Adrenal gland (tissue), 19 donors: ENCODE measurements at places on chromosomes 7 and 10. TPM values are rescaled to one million over a fixed set of nuclear protein-coding genes. Genes with fewer than 3 reads are reported as not detected.

MUC3A gene
- total RNA-seq: not detected

GRCh38 chr10:49200854-49201253, 12.7 kb upstream of the TMEM273 start:
- H3K4me1 ChIP-seq: no peaks in the 10 kb centered on the region
- H3K27me3 ChIP-seq: no peaks in the 10 kb centered on the region
- H3K4me3 ChIP-seq: no peak overlapping the region
- H3K36me3 ChIP-seq: no peaks in the 10 kb centered on the region
- DNase-seq: no peak
- no peak overlapping the region for H3K27ac ChIP-seq

DNA sequence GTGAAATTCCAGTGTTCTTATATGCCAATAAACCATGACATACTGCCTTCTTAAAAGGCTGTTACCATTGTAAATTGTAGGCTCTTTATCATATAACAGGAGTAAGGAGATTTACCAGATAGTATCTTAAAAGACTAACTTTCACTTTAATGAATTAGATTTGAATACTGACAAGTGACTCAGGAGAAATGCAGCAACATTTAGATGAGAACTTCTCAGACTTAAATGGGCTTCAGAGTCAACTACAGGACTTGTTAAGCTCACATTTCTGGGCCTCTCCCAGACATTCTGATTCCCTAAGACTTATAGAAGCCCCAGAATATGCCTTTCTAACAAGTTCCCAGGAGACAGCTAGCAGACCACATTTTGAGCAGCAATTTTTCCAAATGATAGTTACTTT, 466.3 kb downstream of the ARL4A start:
- H3K27ac ChIP-seq: no peak overlapping the region
- no peaks in the 10 kb centered on the region for H3K36me3 ChIP-seq
- no peaks in the 10 kb centered on the region for H3K27me3 ChIP-seq
- no peak overlapping the region for H3K4me3 ChIP-seq
- DNase-seq: no peak

PON3 gene
- 1.9 TPM for total RNA-seq

- no peaks in the 10 kb centered on the region for H3K27me3 ChIP-seq
- no peaks in the 10 kb centered on the region for H3K36me3 ChIP-seq
- no peak overlapping the region for H3K27ac ChIP-seq
- peaks cover under 1% of the 10 kb centered on the region for H3K4me1 ChIP-seq
- DNase-seq: no peak
Measured at GRCh38 chr7:73314271-73314670, 5.6 kb upstream of the NSUN5 start.

NACAD gene
- 8.4 TPM for total RNA-seq

DNA sequence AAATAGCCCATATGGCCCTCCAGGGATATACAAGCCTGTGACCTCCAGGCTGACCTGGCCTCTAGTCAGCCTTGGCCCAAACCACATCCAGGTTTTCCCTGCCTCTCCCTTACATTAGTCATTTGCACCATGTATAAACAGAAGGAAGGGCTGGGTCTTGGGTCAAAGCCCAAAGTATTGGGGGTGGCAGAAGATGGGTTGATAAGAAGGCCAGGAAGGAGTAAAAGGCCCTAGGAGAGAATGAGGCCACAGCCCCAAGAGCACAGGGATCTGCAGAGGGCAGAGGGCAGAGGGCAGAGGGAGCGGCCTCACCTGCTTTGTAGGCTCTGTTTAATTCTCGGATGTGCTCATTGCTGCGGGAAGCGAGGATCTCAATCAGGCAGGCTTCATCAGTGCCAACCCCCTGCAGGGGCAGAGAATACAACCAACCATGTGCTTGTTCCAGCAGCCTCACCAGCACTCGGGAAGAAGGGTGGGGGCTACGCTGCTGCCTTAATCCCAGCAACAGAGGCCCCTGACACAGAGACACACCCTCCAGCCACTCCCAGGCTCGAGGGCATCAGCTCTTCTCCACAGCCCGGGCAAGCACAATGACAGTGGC, 31.3 kb downstream of the PLAC9 start:
- no peak overlapping the region for H3K4me3 ChIP-seq
- peak overlapping the region; percentile 42 for H3K27ac ChIP-seq
- H3K27me3 ChIP-seq: no peaks in the 10 kb centered on the region
- DNase-seq: no peak
- H3K4me1 ChIP-seq: peaks cover 7% of the 10 kb centered on the region
- no peaks in the 10 kb centered on the region for H3K36me3 ChIP-seq

PRKAR1B gene
- 15.3 TPM for total RNA-seq

TRIL gene
- 8.6 TPM for total RNA-seq

DNA sequence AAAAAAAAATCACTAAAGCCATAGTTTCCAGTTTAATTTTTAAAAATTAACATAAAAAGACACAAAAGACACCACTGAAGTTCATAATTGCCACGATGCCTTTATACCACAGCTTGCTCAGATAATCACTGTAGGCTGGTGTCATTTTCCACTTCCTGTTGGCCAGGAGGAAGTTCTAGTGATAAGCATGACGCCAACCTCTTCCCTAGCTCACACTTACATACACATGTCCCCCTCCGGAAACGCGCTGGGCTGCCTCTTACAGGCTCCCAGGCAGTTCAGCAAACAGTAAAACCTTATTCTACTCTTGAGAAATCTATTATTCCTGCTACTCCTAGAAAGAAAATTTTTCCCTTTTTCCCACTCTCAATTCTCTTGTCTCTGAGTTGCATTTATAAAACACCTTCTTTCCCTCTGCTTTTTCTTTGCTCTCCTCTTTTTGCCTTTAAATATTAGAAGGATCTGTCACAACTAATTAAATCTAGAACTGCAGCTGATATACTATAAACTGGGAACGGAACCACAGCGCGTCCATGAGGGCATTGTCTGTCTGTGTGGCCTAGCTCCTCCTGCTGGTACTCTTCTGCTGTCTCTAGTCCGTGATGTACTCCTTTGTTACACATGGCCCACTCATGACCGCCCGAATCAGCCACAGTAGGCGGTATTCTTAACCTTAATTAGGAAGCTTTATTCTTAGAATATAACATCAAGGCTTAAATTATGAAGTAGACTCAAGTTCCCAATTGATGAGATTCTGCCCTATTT, 664.9 kb downstream of the CNTNAP2 start:
- H3K36me3 ChIP-seq: no peaks in the 10 kb centered on the region
- H3K27me3 ChIP-seq: no peaks in the 10 kb centered on the region
- H3K4me3 ChIP-seq: no peak overlapping the region
- H3K27ac ChIP-seq: no peak overlapping the region
- no peaks in the 10 kb centered on the region for H3K4me1 ChIP-seq

RBM17 gene
- total RNA-seq: 63.8 TPM

FAM25A gene
- 2.0 TPM for total RNA-seq

DENND2A gene
- 4.1 TPM for total RNA-seq

GRCh38 chr7:37417107-37417474, 31.6 kb downstream of the ELMO1 start:
- no peak for DNase-seq
- H3K4me1 ChIP-seq: peaks cover 16% of the 10 kb centered on the region
- no peaks in the 10 kb centered on the region for H3K36me3 ChIP-seq
- H3K27me3 ChIP-seq: no peaks in the 10 kb centered on the region
- no peak overlapping the region for H3K4me3 ChIP-seq

- DNase-seq: no peak
- H3K4me1 ChIP-seq: no peaks in the 10 kb centered on the region
- no peak overlapping the region for H3K27ac ChIP-seq
- no peaks in the 10 kb centered on the region for H3K36me3 ChIP-seq
Measured at GRCh38 chr10:78559661-78560340, 509.0 kb upstream of the ZMIZ1 start.

OPTN gene
- 102 TPM for total RNA-seq

OPN1SW gene
- not detected for total RNA-seq

DNA sequence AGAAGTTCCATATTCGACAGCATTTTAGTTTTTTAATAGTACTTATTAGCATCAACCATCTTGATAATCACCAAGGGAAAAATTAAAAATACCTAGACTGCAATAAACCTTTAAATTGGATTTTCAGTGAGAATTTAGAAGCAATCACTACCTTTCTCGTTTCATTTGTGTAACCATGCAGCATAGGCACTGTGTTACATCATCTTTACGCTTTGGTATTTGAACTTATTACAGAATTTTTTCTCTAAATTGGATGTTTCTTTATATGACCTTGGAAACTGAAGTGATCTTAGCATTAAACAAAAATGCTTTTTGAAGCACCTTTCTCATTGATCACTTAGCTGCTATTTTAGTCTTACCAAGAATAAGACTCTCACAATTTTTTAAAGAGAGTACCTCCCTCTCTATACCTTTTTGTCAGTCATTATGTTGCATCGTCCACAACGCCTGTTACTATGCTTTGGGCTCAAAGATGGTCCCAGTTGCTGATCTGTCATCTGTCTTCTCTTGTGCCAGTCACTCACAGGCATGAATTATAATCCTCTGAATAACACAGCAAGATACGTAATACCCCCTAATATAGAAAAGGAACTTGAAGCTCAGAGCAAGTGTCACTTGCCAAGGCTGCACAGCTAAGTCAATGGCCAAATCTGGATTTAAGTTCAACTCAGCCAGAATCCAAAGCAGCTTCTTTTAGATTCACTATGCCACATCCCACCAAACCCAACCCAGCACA, 19.6 kb upstream of the ASCC1 start:
- H3K4me1 ChIP-seq: no peaks in the 10 kb centered on the region
- H3K4me3 ChIP-seq: no peak overlapping the region
- no peaks in the 10 kb centered on the region for H3K36me3 ChIP-seq
- no peak for DNase-seq
- no peak overlapping the region for H3K27ac ChIP-seq

DNA sequence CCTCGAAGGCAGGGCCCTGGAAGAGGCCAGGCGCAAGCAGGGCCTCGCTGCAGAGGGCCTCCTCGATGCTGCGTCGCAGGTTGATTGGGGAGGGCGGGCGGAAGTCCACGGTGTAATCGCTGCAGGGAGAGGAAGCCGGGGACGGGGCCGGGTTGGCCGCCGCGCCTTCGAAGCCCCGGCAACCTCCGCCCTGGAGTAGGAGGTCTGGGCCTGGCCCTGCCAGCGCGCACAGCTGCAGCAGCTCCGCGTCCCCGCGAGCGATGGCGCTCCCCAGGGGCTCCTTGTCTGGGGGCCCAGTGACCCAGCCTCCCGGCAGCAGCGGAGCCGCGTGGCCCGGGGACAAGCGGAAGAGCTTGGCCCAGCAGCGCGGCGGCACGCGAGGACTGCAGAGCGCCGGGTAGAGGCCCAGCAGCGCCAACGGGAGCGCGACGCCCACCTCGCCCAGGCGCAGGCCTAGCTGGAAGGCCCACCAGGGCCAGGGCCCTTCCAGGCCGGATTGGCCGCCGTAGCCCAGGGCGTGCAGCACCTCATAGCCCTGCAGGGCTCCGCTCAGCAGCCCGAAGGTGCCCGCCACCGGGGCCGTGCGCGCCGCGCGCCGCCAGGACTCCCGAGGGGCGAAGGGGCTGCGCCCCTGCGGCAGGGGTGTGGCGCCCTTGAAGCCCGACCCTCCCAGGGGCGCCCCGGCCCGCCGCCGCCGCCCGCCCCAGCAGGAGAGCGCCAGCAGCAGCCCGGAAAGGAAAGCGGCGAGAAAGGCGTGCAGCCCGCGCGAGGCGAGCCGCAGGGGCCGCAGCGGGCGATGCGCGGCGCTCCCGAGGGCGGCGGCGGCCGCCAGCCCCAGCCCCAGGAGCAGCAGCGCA, 7.8 kb upstream of the RBM28 start:
- H3K27me3 ChIP-seq: peaks cover 20% of the 10 kb centered on the region
- no peak overlapping the region for H3K27ac ChIP-seq
- no peaks in the 10 kb centered on the region for H3K36me3 ChIP-seq
- H3K4me1 ChIP-seq: peaks cover 10% of the 10 kb centered on the region
- DNase-seq: no peak
- H3K4me3 ChIP-seq: no peak overlapping the region

DNA sequence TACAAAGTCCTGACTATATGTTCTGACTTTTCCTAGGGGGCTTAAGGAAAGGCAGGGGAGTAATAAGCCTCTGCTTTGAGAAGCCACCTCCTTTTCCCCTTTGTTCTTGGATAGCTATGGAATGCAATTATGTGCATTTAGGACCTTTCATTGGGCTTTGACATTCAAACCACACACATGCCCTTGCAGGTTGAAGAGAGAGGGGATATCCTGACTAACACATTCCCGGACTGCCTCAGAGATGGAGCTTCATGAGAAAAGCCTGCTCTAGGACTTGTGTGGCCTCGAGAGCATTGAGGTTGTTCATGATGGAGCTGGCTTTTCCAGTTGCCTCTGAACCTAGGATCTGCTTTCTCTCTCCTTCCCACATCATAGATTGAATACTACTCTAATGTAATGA, 694.5 kb downstream of the LRMDA start:
- no peak overlapping the region for H3K4me3 ChIP-seq
- H3K36me3 ChIP-seq: no peaks in the 10 kb centered on the region
- no peak overlapping the region for H3K27ac ChIP-seq
- DNase-seq: no peak
- H3K27me3 ChIP-seq: no peaks in the 10 kb centered on the region
- no peaks in the 10 kb centered on the region for H3K4me1 ChIP-seq

DNA sequence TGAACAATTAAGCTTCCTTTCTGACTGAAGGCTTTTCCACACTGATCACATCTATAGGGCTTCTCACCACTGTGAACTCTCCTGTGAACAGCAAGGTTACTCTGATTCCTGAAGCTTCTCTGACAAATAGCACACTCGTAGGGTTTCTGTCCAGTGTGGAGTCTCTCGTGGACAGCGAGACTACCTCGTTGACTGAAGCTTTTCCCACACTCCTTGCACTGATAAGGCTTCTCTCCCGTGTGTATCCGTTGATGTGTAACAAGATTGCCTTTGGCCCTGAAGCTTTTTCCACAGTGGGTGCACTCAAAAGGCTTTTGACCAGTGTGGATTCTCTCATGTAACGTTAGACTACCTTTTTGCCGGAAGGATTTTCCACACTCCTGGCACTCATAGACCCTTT, 4.4 kb downstream of the ZNF32 start:
- no peak overlapping the region for H3K27ac ChIP-seq
- H3K27me3 ChIP-seq: no peaks in the 10 kb centered on the region
- no peak for DNase-seq

SLC18A2 gene
- not detected for total RNA-seq

DNA sequence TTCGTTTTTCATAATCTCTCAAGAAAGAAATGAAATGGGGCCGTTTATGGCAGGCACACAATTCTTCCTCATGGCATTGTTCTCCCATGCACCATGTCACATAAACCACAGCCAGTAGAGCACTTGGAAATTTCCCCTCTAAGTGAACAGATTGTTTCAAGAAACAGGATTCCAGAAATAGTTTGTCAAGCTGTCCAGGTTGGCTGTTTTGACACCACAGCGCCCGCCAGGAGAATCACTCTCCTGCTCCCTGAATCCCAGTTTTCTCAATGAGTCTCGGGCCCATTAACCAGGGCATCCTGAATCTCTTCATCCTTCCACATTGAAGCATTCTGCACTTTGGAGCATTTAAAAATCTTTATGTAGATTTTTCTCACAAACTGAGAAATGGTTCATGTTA, 172.2 kb upstream of the NEBL start:
- H3K27me3 ChIP-seq: no peaks in the 10 kb centered on the region
- H3K36me3 ChIP-seq: no peaks in the 10 kb centered on the region

- no peak for DNase-seq
- H3K36me3 ChIP-seq: no peaks in the 10 kb centered on the region
- peaks cover 33% of the 10 kb centered on the region for H3K4me1 ChIP-seq
- no peak overlapping the region for H3K4me3 ChIP-seq
- H3K27me3 ChIP-seq: no peaks in the 10 kb centered on the region
Measured at GRCh38 chr10:22657566-22658225, 56.7 kb downstream of the PIP4K2A start.
